Right atrium auricular region (tissue), 2 donors: ENCODE measurements at places on chromosomes 3 and 15.

- no peak for DNase-seq
These were observed 215.0 kb downstream of the MECOM start for GRCh38 chr3:169448501-169448900.

GRCh38 chr3:23019596-23020300, 183.4 kb upstream of the UBE2E2 start:
- no peak for DNase-seq

GRCh38 chr15:100901296-100901695, 17.9 kb upstream of the LRRK1 start:
- no peak for DNase-seq

DNA sequence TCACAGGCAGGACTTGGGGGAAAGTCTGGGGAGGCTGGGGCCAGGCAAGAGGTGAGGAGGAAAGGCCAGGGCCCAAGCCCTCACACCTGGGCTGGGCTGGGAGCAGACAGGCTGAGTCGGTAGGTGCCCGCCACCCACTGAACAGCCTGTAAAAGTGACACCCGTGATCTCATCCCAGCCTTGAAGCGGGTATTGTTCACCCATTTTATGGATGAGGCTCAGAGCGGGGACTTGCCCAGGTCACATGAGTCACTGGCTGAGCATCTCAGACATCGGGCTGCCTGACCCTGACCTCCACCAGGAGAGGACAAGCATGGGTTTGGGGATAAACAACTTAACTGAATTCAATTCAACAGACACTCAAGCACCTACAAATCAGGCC, 52.0 kb upstream of the CTSH start:
- DNase-seq = no peak

GRCh38 chr3:14141602-14142341, 16.9 kb downstream of the TMEM43 start:
- DNase-seq = no peak

DNA sequence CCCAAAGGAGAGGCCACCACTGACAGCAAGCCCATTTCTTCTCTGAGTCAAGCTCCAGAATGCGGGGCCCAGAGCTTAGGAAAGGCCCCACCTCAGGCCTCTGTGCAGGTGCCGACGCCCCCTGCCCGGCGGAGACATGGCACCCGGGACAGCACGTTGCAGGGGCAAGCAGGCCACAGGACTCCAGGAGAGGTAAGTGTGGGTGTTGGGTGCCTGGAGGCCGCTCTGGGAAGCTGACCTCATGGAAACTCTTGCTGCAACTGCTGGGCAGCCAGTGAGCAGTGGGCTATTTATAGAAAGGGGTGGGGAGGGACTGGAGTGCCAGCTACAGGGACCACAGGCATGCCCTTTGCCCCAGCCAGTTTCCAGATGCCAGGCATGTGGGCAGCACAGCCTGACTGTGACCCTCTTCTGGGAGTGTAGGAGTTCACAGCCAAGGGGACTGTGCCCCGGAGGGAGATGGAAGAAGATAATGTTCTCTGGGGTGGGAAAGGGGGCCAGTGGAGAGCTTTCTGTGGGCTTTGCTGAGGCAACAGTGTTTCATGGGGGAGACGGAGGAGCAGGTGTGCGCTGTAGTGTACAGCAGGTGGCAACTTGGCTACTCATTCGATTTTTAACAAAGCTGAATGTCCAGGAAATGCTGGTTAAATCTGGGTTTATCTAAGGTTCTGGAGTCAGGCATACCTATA, 23.7 kb downstream of the ALPK3 start:
- peak; percentile 84 for DNase-seq

- no peak for DNase-seq
These were observed 22.2 kb downstream of the SUCNR1 start for GRCh38 chr3:151895478-151896241.

DNA sequence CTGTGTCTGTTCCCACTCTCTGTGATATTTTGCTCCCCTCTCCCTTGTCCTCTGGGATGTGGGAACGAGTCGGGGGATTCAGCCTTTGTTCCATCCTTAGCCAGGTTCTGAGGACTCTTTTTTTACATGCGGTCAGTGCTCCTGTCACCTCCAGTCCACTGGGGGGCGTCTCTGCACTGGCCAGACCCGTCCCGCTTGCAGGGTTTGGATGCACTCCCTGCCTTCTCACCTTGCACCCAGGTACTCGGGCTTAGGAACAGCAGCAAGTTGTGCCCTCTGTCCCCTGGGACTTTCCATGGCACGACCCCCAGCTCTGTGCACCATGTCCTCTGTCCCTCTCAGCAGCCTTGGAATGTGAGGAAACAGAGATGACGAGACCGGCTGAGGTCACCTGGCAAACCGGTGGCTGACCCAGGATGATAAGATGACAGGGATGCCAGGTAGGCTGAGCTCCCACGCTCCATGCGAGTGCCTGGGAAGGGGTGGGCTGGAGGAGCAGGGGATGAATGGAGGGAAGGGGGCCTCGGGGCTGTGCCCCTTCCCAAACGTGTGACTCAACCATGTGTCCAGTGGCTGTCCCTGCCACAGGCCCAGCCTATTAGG, 27.3 kb upstream of the FGD5 start:
- DNase-seq = peak; percentile 74

DNA sequence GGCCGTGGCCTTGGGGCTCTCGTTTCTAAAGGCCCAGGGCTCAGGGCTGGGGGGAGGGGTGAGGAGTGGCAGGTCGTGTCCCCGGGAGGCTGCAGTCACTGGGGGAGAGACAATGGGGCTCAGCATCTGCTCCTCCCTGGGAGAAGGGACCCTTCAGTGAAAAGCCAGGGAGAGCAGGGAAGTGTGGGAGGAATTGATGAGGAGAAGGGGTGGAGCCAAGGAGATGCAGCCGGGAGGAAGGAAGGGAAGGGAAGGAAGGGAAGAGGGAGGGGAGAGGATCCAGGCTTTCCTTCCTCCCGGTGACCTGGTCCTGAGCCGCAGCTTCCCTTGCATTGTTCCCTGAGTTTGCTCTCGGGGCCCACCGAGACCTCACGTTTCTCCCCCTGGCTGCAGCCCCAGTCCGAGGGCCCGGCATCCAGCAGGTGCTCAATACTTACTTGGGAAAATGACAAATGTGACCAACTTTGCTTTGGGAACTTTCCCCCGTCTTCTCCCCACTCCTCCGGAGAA, 1.4 kb upstream of the ZNF710 start:
- DNase-seq = no peak

GRCh38 chr3:146577662-146578061, 27.5 kb downstream of the PLSCR5 start:
- no peak for DNase-seq

DNA sequence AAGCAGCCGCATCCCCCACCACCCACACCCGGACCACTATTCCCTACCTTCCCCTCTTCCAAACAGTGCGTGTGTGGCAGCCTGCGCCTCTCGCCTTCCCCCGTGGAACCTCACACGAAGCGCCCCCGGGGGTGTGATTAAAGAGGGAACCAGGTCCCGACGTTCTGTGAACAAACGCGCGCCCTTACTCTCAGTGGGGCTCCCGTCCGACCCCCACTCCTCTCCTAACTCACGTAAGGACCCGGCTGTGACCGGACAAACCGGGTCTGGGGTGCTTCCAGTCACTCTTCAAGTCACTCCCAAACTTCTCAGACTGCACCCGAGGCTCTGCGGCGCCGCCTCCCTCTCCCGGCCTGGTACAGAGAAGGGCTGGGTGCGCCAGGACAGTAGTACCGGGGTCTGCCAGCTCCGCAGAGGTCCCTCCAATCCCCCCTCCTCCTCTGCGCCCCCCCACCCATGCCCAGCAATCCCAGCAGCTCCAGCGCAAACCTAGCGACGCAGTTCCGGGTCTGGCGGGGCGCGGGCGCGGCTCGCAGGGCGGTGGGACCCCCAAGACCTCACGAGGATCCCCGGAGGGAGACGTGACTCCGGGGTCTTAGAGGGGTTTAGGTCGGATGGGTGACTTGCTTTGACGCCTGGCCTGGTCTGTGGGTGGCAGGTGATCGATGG, 574 bp downstream of the DUOXA1 start:
- DNase-seq = no peak

GRCh38 chr3:70360979-70361760, 48.7 kb upstream of the MDFIC2 start:
- no peak for DNase-seq

- DNase-seq = no peak
These were observed 347.9 kb downstream of the NR2F2 start for GRCh38 chr15:96678386-96678785.

DNA sequence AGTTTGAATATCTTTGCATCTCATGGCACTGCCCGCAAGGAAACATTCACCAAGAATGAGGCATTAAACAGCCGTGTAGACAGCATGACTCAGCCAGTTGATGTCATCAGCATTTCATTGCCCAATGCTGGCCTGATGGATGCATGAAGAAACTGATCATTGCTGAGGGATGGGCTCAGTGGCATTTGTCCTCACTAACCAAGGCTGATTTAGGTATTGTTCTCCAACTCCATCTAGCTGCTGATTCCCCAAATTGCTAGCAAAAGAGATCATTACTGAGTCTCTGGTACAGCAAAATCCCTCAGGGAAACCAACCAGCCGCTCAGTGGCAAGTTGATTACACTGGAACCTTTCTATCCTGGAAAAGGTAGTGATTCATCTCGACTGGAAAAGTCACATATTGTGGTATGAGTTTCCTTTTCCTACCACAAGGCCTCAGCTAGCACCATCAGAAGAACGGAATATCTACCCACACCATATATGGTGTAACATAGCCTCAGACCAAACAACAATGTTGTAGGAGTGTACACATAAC, 186.5 kb upstream of the GAP43 start:
- DNase-seq = no peak

- no peak for DNase-seq
These were observed 1.2 kb downstream of the ANXA2 start for GRCh38 chr15:60396560-60396957.

- no peak for DNase-seq
These were observed 72.5 kb downstream of the SPRED1 start for GRCh38 chr15:38324939-38325647.

- DNase-seq = no peak
These were observed 14.9 kb downstream of the SATB1 start for GRCh38 chr3:18410205-18410604.

- DNase-seq = no peak
These were observed 18.5 kb downstream of the RYK start for GRCh38 chr3:134232151-134232550.

GRCh38 chr3:17023006-17023664, 138.4 kb downstream of the PLCL2 start:
- no peak for DNase-seq

GRCh38 chr3:13379201-13379830, 40.8 kb downstream of the NUP210 start:
- peak; percentile 62 for DNase-seq

GRCh38 chr3:193346259-193346658, 32.3 kb downstream of the ATP13A5 start:
- no peak for DNase-seq

DNA sequence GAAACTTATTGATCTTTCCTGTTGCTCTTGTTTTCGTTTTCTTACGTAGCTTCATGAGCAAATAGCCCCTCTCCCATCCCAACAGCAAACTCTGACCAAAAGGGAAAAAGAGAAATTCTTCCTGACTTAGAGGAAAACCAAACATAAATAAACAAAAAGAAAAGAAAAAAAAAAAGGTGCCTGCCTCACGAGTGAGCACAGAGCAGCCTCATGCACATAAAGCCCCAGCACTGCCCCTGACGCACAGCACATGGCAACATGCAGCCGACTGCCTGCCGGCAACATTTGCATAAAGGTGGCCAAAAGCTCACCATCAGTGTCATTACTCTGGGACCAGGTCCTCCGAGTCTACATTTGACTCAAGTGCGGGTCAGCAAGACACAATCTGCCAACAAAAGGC, 6.4 kb downstream of the POC1A start:
- no peak for DNase-seq

DNA sequence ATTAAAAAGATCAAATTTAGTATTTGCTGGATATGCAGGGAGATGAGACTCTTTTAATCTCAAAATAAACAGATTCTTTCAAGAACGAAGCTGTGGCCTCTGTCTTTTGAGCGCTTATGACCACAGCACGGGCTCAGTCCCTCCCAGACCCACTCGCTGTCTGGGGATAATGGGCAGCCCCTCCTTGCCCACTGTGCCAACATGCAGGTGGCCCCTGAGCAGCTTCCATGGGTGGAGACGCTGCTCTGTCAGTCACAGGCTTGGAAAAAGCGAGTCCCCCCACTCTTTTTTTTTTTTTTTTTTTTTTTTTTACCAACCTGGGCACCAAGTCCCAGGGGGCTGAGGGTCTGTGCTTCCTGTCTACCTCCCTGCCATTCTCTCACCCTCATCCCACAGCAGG, 150.9 kb downstream of the LRRK1 start:
- no peak for DNase-seq

GRCh38 chr15:51401051-51401780, 59.8 kb downstream of the GLDN start:
- DNase-seq = no peak

GRCh38 chr3:32354362-32354778, 37.3 kb upstream of the CMTM7 start:
- no peak for DNase-seq

DNA sequence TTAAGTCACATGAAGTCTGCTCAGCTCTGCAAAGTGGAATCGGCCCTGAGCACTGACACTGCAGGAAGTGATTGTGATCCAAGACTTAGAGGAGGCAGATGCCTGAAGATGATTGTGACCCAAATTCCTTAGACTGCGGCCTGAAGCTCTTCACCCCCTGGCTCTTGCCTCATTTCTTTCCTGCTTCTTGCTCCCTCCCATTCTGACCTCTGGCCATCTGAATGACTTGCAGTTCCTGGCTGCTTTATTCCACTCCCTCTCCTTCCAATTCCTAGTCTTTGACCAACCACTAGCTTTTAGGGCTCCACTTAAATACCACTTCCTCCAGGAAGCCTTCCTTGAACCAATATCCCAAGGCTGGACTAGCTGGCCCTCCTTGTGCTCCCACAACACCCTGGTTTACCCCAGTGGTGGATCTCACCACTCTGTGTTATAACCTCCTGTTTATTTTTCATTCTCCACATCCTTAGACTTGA, 9.9 kb upstream of the EPB42 start:
- DNase-seq = no peak

DNA sequence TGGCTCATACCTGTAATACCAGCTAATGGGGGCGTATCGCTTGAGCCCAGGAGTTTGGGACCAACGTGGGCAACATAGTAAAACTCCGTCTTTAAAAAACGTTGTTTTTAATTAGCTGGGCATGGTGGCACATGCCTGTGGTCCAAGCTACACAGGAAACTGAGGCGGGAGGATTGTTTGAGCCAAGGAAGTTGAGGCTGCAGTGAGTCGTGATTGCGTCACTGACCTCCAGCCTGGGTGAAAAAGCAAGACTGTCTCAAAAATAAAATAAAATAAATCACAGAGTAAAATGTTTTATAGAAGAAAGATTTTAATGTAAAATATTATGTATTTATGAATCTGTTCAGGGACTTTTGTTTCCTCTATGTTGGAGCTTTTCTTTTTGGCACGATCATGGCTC, 15.3 kb upstream of the STRIT1 start:
- no peak for DNase-seq

GRCh38 chr15:42331235-42331634, 28.1 kb upstream of the CAPN3 start:
- no peak for DNase-seq

DNA sequence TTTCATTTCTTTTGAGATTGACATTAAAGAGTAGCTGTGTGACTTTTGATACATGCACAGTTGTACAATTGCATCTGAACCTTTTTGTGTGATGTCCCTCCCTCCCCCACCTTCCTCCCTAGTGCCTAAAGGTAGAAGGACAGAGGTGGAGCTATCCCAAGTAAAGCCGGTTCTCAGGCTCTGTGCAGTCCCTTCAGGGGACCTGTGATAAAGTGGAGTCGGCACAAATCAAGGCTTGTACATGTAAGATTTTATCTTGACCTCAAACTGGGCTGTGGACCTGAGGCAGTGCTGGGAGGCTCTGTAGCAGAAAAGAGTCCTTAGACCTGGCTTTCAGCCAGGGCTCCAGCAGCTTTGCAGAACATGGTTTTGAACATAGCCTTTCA, 55.5 kb upstream of the CMTM7 start:
- no peak for DNase-seq
